ENCODE measurements at places on chromosomes 3 and 15. TPM values are rescaled to one million over a fixed set of nuclear protein-coding genes. Genes with fewer than 3 reads are reported as not detected.

DNA sequence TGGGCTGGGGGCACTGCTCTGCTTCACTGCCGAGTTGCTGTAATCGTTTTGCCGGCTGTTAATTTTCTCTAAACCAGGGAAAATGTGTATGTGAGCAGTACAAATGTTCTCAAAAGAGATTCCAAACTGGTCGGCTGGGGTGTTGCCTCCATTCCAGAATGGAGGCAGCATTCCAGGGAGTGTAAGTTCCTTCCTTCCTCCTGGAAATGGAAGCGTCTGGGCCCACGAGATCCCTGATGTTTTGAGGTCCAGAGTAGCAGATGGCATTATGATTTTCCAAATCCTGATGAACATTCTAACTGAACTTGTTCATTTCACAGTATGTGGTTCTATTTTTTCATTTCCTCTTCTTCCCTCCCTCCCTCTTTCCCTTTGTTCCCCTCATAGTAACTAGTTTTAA is 64.4 kb upstream of the SKOR1 start:
- no peak for DNase-seq

- peak; percentile 30 for DNase-seq
Measured at GRCh38 chr3:124965413-124965812, 30.9 kb upstream of the MUC13 start.

DNA sequence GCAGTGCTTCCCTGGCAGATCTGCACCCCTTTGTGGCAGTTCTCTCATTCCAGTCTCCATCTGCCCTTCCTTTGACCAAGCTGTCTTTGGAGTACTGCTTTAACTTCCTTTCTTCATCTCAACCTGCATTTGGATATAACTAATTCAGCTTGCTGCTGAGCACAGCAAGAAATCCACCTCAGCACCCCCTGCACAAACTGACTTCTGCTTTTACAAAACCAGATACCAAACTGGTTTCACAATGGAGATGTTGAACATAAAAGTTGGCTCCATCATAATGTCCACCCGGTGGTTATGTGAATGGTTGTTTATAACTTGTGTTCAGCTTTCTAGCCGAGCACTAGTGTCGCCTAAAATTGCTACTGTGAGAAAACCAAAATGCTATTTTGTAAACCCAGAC is 341.1 kb upstream of the SEMA6D start:
- DNase-seq = no peak

Gene GRIP2
- total RNA-seq = 0.07 TPM

Gene SCAANT1
- total RNA-seq = not detected

- DNase-seq = no peak
Measured at GRCh38 chr15:84750583-84751092, 2.2 kb downstream of the ZNF592 start.

Gene ATP13A4
- total RNA-seq = not detected

GRCh38 chr3:150131663-150132062 is 161.0 kb upstream of the PFN2 start:
- no peak for DNase-seq

DNA sequence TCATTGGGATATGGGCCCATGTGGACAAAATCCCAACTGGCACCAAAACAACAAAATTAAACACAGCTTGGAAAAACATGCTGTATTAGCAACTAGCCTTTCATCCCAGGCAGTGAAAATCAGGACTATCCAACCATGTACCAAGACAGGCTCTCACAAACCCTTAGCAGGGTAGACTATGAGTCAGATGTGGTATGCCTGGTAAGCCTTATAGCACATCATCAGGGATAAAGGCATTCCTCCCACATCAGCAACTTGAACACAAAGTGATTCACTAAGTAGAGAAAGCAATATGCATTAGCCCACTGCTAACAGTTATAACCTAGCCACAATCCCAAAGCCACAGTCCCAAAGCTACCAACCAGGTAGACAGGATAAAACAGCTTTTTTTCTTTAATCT is 8.0 kb downstream of the CEP152 start:
- peak; percentile 85 for DNase-seq

GRCh38 chr3:73624821-73625665 is at the start of gene PDZRN3:
Gene PDZRN3 (minus strand): TSS chr3:73624941.
- peak; percentile 5 for DNase-seq

Gene TRH
- not detected for total RNA-seq

DNA sequence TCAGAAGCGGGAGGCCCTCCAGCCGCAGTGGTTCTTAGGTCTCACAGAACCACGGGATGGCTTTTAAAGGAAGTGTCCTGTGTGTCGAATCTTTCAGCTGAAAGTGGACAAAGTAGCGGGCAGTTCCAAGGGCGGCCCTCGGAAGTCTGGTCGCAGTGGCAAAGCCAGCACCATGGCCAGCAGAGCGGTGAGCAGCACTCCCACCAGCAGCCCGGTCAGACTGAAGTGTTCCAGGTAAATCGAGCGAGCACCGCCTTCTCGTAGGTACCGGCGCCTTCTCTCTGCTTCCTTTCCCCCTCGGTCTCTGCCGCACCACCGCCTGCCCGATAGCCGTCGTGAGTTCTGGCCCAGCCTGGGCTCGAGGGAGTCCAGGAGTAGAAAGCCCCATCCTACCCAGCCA is 103.6 kb upstream of the ABHD17C start:
- no peak for DNase-seq

GRCh38 chr15:38684440-38685010 is 119.9 kb upstream of the RASGRP1 start:
- DNase-seq = no peak

DNA sequence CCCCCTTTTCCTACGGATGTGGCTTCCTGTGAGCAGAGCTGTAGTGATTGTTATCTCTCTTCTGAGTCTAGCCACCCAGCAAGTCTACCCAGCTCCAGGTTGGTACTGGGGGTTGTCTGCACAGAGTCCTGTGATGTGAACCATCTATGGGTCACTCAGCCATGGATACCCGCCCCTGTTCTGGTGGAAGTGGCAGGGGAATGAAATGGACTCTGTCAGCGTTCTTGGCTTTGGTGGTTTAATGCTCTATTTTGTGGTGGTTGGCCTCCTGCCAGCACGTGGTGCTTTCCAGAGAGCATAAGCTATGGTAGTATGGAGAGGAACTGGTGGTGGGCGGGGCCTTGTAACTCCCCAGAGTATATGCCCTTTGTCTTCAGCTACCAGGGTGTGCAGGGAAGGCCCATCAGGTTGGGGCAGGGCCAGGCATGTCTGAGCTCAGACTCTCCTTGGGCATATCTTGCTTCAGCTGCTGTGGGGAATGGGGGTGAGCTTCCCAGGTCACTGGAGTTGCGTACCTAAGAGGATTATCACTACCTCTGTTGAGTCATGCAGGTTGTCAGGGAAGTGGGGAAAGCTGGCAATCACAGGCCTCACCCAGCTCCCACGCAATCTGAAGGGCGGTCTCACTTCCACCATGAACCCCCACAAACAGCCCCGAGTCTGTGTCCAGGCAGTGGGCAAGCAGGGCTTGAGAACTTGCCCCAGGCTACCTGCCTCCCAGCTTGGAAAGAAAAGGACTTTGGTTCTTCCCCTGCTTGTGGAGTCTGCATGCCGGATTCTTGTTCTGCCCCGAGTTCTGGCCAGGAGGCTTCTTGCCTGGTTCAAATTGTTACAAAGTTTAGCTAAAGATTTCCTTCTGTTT is 9.0 kb upstream of the ADGRG7 start:
- no peak for DNase-seq

GRCh38 chr15:61994216-61994615 is 66.0 kb downstream of the VPS13C start:
- DNase-seq = no peak

- peak; percentile 4 for DNase-seq
Measured at GRCh38 chr15:34610354-34610753, 26.9 kb upstream of the GOLGA8B start.

Gene CACNA1D
- total RNA-seq = not detected

GRCh38 chr3:188220097-188220788 is 66.3 kb downstream of the LPP start:
- DNase-seq = no peak

DNA sequence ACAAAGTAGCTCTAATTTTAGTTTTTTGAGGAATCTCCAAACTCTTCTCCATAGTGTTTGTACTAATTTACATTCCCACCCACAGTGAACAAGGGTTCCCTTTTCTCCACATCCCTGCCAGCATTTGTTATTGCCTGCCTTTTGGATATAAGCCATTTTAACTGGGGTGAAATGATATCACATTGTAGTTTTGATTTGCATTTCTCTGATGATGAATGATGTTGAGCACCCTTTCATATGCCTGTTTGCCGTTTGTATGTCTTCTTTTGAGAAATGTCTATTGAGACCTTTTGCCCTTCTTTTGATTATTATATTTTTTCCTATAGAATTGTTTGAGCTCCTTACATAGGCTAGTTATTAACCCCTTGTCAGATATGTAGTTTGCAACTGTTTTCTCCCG is 239.9 kb upstream of the TPM1 start:
- no peak for DNase-seq

DNA sequence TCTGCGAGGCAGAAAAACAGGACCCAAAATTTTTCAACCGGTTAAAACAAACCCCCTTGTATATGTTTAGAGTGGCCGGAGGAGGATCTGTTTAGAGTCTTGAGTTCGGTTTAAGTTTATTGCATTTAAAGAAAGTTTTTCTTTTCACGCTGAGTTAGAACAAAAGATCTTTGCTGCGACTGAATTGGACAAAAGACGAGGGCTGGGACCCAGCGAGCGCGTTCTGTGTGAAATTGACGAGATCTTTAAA is 9.8 kb downstream of the NR2F2 start:
- no peak for DNase-seq

GRCh38 chr3:17422636-17423035 is 319.8 kb downstream of the TBC1D5 start:
- DNase-seq = no peak

Gene FEZF2
- not detected for total RNA-seq

Gene KPNA1
- 82.6 TPM for total RNA-seq

- DNase-seq = peak; percentile 55
Measured at GRCh38 chr3:120450600-120451271, at the start of gene FSTL1. Gene FSTL1 (minus strand): TSS chr3:120450992. CDS start chr3:120450746, 246 bp downstream.

GRCh38 chr3:43736558-43737440 is 46.1 kb downstream of the ABHD5 start:
- no peak for DNase-seq

Gene DAG1
- total RNA-seq = 41.4 TPM

GRCh38 chr15:58247855-58248842 is 110.0 kb downstream of the AQP9 start:
- DNase-seq = no peak

Gene CNTN4
- not detected for total RNA-seq

DNA sequence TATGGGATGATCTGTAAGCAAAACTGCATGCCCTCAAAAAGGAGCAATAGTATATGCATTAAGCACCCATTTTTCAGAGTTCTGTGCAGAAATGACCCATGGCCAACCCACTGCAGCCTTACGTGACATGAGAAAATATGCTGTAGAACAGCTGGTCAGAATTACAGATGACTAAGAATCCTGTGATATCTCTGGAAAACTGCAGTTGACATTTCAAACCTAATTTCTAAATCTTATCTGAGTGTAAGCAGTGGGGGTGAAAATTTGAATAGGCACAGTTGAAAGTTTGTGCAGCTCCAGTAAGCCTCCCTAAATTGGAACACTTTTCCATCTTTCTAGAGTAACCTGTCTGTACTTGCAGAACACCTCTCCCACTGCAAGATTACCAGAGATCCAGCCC is 28.7 kb upstream of the COL6A6 start:
- DNase-seq = no peak

DNA sequence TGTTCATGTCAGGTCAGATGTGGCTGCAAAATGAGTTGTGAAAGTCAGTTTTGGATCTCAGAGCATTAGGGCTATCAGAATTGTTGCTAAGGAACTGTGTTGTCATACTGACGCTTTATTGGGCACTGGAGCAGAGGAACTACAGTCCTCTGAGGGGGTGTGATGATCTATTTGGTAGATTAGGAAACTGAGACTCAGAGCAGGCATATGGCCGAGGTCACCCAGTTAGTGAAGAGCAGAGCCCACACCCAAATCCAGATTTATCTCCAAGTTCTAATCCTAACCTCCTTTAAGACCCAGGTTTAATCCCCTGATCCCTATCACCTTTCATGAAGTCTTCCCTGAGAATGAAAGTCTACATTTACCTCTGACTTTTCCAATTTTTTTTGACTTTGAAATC is 25.6 kb upstream of the GLCE start:
- no peak for DNase-seq

- DNase-seq = no peak
Measured at GRCh38 chr15:47609693-47610092, 107.6 kb upstream of the SEMA6D start.

Gene ATP10A
- 4.0 TPM for total RNA-seq

DNA sequence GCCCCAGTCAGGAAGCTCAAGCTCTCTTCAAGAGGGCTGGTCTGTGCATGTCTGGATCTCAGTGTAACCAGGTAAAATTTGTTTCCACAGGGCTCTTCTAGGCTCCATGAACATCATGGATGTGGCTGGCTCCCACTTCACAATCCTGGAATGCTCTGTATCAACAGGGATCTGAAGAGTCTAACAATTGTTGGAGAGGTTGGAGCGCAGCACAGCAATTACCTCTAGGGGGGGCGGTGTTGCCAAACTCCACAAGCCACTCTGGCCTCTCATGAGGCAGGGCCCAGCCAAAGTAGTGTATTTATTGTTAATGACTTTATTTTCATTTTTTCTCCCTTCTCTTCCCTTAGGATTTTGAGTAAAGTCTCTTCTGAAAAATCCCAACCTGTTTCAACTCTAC is 6.1 kb upstream of the EIF2B5 start:
- peak; percentile 52 for DNase-seq

DNA sequence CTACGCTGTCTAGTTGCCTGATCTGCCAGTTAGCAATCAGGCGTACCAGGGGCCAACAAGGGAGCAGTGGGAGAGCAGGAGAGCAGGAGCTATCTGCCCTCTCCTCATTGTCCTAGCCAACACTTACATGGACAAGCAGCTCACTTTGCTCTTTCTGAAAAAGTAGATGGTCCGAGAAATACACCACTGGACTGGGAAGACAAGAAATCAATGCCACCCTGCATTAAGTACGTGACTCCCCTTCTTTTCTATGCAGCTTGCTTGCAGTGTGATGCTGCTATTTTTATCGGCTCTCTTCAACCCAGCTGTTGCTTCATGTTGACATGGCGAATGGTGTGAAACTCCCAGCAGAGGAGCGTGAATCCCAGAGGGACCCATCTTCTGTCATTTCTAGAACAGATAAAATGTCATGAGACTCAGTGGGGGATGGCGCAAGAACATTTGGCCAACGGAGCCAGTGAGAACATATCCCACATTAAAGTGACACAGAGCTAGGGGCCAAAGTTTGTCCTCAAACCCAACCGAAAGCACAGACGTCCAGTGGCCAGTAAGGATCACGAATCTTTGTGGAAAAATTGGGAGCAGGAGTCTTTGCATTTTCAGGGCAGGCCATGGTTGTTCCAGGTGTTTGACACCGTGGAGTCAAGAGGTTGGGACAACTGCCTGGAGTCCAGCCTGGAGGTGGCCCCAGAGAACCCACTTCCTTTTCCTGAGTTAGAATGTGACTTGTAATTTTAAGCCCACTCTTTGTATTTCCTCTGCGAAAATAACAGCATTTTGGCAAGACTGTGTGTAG is 53.7 kb upstream of the MEF2A start:
- DNase-seq = no peak

DNA sequence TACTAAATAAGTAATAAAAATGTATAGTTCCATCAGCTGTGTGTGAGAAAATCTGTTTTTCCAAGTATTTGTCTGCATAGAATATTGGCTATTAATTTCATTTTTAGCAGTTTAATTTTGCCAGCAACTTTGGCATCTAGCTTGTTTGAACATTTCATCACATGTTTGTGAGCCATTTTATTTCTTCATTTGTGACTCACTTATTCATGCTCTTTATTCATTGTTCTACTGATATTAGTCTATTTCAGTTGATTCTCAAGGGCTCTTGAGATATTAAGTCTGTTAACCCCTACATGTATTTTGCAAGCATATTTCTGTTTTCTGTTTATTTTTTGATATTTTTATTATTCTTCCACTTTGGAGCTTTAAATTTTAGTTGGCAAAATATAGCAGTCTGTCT is 74.0 kb upstream of the PHLDB2 start:
- no peak for DNase-seq

Data from HT1080 (cell line).